ENCODE measurements at places on chromosomes 12 and 14.

DNA sequence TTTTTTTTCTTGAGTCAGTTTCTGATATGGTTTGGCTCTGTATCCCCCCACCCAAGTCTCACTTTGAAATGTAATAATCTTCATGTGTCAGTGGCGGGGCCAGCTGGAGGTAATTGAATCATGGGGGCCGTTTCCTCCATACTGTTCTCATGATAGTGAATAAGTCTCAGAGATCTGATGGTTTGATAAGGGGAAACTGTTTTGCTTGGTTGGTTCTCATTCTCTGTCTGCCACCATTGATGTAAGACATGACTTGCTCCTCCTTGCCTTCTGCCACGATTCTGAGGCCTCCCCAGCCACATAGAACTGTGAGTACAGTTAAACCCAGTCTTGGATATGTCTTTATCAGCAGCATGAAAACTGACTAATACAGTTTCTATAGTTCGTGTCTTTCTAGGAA is 42.9 kb downstream of the WNK1 start:
- no peak for DNase-seq

- DNase-seq, result no peak
These were observed 84.8 kb upstream of the KITLG start for GRCh38 chr12:88665071-88665470.

DNA sequence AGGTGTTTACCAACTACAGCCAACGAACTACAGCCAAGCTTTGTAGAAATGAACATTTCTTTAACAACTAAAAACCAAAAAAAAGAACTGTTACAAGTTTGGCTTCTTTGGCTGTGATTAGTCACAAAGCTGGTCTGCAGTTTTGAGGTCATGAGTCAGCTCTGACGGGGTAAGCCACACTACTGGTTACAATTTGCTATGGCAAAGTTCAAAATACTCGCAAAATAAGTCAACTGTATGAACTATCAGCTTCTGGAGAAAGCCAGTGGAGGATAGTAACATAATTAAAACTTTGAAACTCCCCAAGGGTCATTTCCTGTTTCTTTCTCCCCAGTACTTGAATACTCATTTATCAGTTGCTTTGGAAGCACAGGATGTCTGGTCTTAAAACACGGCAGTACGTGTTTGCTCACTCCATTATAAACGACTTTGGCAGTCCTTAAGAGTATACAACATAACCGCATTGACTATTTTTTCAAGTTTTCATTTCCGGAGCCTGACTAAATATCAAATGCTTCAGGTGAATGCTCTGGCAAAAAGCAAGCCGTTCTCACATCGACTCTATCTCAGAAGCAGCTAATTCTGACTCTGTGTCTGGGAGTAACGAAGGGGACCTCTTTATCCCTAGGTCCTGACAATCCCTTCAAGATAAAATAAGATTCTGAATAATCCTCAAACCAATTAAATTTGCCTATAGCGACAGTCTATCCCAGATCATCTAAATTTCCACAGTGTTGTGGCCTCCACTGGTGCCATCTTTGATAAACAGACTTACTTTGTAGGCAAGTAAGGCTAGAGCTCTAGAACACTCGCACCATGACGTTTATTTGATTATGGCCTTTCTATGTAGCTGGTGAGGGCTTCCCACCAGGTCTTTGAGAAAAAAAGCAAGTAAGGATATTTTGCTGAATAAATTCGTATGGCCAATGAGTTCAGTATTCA is 10.6 kb downstream of the PHLDA1 start:
- no peak for DNase-seq

DNA sequence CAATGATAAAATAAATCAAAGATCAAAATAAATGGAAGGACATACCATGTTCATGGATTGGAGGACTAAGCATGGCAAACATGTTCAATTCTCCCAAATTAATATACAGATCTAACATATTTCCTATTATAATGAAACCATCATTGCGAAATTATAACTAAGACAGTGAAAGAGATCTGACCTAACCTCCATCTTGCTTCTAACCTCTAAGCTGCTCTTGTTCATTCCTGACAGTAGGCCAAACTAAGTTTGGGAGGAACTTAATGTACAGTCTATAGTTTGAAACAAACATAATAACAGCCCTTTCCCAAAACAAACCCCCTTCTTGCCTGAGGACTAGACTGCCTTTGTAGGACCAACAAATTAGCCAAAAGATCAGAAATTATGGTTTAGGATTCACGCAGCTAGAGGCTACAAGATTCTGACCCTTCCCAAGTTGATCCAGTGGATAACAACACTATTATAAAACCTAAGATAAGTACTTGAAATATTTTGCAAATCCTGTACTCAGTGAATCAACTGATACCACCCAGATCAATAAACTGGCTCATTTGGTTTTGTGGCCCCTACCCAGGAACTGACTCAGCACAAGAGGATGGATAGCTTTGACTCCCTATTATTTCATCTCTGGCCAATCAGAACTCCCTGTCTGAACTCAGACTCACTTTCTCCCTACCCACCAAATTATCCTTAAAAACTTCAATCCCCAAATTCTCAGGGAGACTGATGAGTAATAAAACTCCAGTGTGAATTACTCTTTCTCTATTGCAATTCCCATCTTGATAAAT is 41.7 kb upstream of the OR5AU1 start:
- no peak for DNase-seq

DNA sequence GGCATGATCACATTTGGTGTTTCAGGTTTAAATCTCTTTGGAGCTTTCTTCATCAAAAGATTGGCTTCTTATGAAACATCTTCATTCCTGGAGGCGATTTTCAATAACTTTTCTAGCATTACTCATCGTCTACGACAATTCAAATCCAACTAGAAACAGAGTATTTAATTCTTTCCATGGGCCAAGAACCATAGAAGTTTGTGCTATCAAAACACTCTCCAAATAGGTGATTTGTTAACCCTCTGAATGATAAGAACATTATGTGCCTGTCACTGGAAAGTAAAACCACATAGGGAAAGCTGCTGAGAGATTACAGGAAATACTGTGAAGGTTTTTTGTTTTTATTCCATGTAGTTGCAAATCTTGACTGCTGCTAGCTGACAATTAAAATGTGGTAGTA is 6.9 kb upstream of the DCN start:
- no peak for DNase-seq

GRCh38 chr14:101062601-101063000 is 159.1 kb upstream of the RTL1 start:
- DNase-seq, result no peak

- DNase-seq, result no peak
These were observed 26.5 kb upstream of the RPLP0 start for GRCh38 chr12:120227233-120228040.

GRCh38 chr14:99807413-99808153 is 14.4 kb downstream of the EML1 start:
- no peak for DNase-seq
